ENCODE measurements at places on chromosomes 3 and 15.
A peak's percentile ranks its signal among the peaks of the same experiment; 100 is the strongest.

DNA sequence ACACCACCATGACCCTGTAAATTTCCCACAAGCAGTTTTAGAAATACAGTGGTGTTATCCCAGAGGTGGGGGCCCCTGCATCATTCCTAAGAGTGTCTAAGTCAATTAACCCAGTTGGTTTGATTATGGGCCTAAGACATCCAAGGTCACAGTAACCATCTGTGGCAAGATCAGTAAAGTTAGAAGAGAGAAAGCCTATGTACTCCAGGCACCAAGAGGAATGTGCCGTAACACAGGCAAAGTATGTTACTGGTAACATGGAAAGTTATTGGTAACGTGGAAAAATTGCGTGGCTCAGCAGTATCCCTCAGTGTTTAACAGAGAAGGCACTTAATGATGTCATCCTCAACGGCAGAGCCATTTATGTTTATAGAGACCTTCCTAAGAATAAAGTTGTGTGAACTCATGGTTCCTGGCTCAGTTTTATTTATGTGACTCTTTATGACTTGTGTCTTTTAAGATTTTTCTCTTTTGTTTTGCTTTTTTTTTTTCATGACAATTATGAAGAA lies 144.1 kb upstream of the RASGRP1 start:
- no peak for DNase-seq

GRCh38 chr15:63276342-63277037 lies 915 bp upstream of the APH1B start:
- DNase-seq, result no peak

DNA sequence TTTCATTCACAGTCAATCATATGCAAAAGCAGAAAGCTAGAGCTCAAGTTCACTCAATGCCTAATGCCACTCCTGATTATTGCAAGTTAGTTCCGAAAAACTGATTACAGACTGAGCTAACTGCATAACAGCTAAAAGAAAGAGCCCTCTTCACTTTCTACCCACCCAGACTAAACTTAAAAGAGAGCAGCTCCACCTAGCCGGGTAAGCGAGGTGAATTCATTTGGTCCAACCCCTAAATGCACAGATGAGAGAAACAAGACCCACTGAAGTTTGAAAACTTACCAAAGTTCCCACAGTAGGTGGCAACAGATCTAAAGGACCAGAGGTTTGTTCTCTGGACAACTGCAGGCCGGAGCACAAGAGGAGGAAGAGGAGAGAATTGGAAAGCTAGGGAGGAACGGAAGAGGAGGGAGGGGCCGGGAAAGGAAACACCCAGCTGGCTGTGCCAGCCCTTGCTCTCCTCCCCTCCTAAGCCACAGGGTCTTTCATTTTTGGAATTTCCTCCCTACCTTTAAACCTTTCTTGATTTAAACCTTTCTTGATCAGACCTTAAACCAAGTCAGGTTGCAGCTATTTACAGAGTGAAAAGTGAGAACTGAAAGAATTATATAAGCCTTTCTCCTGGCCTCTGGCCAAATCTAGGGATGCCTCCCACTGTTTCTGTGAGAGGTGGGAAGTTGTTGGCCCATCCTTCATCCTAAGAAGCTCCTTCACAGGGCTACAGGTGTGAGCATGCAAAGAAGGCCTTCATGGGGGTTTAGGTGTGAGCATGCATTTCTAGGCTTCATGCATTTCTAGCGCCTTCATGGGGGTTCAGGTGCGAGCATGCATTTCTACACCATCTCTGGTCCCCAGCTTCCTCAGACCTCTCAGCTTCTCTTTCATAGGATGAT lies 114.7 kb upstream of the LMOD3 start:
- no peak for DNase-seq

DNA sequence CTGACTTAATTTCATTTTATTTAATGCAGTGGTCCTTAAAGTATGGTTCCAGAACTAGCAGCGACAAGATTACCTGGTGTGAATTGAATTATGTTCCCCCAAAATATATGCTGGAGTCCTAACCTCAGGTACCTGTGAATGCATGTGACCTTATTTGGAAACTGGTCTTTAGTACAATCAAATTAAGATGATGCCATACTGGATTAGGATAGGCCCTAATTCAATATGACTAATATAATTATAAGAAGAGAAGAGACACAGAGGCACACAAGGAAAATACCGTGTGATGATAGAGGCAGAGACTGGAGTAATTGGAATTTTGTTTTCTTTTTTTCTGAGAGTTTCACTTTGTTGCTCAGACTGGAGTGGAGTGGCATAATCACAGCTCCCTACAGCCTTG lies 12.6 kb upstream of the SPATA16 start:
- no peak for DNase-seq

DNA sequence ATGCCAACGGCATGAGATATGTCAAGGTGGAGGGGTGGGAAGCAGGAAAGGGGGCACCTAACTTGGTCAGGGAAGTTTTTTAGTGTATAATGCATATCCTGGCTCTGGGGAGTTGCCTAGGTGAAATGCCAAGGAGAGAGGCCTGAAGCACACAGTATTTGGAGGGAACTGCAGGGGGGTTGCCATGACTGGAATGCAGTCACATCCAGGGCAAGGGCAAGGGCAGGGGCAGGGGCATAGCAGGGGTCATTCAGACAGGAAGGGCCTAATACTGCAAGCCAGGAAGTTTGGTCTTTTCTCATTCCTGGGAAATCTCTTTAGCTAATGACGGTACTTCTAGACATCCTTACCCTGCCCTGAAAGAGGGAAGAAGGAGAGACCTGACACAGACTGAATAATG lies 60.5 kb downstream of the MYRIP start:
- no peak for DNase-seq

- no peak for DNase-seq
Observed at GRCh38 chr3:150344079-150344759, 63.9 kb upstream of the TSC22D2 start.

DNA sequence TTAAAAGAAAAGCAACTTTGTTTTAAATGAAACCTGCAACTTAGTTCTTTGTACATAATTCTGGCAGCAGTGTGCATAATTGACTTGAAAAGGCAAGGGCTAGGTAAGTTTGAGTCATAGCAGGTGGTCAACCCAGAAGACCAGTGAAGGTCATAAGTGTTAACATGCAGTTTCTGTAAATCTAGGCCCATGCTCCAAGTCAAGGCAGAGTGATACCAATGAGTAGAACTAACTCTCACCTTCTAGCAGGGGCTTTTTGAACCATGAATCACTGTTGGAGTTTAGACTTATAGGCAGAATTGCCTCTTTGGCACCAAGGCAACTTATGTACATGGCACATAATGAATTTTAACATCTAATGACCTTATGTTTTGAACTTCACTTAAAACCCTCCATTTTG lies 29.5 kb upstream of the IL20RB start:
- no peak for DNase-seq

GRCh38 chr3:41116851-41117250 lies 82.5 kb upstream of the CTNNB1 start:
- no peak for DNase-seq

GRCh38 chr3:32816439-32817256 lies 1.1 kb upstream of the TRIM71 start:
- DNase-seq, result no peak

DNA sequence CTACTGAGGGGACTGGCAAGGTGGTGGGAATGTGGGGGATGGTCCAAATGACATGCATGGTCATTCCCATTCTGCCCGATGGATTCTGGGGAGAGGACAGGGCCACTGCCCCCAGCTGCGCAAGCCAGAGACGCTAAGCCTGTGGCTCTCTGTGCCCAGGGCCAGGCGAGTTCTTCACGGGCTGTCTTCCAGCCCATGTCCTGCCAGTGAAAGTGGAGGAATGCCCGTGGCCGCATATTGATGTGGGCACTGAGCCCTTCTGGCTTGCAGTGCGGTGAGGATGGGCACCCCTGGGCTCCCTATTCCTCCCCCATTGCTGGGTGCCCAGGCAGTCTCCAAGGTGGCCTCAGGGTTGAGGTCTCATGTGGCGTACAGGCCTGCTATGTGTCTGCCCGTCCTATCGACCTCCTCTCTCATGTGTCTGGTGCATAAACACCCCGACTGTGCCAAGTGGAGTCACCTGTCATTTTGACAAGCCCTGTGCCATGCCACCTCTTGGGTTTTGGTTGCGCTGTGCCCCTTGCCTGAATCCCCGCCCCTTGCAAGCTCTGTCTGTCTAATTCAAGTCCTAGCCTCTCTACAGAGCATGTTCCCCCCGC lies 116.8 kb downstream of the TMEM266 start:
- DNase-seq, result no peak

DNA sequence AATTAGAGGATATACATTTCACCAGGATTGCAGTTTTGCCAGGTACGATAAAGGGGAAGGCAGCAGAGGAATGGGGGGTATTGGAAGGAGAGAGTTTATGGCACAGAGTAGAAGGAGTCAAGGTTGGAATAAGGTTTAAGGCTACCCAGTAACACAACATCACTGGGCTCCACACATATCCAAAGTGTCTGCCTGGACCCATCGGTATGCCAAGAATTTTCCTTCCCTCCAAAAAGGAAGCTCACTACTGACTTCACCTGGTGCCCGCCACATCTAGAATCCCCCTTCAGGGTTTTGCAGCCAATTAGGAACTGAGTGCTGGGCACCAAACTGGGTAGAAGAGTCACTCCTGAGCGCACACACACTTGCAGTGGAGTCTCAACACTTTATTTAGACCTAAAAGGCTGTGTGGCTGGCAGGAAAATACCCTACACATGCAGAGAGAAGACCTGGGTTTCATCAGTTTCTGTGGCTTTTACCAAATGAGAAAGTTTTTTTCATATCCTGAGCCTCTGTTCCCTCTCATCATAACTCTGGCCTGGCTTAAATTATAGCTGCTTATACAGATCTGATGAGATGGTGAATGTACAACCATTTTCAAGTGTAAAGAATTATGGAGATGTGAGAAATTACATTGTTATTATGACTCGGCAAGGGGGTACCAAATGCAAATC lies 190.8 kb upstream of the LPP start:
- DNase-seq, result no peak

GRCh38 chr3:14598143-14598569 lies 53.4 kb upstream of the CCDC174 start:
- peak; percentile 29 for DNase-seq

DNA sequence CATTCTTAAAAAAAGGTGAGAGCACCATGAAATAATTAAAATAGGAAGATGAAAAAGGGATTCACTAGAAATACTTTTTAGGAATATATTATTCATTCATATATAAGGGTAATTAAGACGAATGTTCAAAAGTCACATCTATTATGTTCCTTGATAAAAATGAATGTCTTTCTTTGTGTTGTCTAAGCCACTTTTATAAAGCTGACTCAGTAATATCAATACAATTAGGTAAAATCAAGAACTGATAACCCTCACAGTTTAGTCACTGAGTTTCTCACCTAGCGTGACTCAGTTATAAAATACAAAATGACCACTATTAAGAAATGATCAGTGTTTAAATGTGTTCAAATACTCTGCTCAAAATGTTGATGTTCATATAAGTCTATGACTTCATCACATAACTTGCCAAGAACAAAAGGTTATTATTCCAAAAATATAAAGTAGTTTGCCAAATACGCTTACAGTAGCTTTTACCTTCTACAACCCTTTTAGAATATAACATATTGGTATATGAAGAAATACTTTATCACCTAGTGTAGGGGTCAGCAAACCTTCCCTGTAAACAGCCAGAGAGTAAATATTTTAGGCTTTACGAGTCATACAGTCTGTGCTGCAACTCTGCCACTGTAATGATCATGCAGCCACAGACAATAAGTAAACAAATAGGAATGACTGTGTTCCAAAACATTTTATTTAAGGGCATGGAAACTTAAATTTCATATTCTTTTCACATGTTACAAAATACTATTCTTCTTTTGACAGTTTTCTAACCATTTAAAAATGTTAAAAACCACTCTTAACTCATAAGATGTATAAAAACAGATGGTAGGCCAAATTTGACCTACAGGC lies 369.8 kb downstream of the TBC1D5 start:
- no peak for DNase-seq

GRCh38 chr3:14451844-14452739 lies 49.7 kb downstream of the SLC6A6 start:
- DNase-seq, result no peak

- DNase-seq, result no peak
Observed at GRCh38 chr3:124653797-124654469, 76.3 kb upstream of the UMPS start.

DNA sequence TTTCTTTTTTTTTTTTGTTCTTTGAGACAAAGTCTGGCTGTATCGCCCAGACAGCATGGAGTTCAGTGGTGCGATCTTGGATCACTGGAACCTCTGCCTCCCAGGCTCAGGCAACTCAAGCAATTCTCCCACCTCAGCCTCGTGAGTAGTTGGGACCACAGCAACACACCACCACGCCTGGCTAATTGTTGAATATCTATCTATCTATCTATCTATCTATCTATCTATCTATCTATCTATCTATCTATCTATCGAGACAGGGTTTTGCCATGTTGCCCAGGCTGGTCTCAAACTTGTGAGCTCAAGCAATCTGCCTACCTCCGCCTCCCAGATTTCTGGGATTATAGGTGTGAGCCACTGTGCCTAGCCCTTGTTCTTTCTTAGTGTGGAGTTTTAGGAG lies 143.3 kb upstream of the DPH6 start:
- no peak for DNase-seq

DNA sequence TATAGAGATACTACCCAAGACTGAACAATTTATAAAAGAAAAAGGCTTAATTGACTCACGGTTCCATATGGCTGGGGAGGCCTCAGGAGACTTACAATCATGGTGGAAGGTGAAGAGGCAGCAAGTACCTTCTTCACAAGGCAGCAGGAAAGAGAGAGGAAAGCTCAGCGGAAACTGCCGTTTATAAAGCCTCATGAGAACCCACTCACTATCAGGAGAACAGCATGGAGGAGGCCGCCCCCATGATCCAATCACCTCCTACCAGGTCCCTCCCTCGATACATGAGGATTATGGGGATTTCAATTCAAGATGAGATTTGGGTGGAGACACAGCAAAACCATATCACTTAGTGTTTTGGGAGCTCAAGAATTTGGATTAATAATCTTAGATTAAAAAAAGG lies 240.2 kb downstream of the UACA start:
- DNase-seq, result no peak

GRCh38 chr3:42728668-42729364 lies 26.2 kb upstream of the HHATL start:
- DNase-seq, result no peak

Measured in activated CD4-positive, alpha-beta T cell treated with anti-CD3 and anti-CD28 coated beads for 24 hours (primary cell).